Iris pigment epithelial cell (primary cell): ENCODE measurements at places on chromosomes 1 and 21.

DNA sequence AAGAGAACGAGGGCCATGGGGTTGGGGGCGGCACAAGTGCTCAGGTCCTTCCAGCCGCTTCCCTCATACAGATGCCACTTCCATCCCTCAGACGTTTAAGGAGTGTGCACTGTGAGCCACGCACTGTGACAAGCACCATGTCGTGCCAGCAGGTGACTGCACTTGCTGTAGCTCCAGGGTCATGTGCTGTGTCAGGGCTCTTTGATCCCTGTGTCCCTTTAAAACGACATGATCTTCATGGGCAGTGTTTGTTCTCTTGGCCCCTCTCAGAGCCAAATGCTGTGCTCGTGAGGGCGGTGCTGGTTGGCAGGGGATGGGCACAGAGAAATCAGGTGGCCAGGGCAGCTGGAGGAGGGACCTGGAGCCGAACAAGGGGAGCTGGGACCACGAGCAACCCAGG, 19.9 kb downstream of the IL10RB start:
- no peak for DNase-seq

DNA sequence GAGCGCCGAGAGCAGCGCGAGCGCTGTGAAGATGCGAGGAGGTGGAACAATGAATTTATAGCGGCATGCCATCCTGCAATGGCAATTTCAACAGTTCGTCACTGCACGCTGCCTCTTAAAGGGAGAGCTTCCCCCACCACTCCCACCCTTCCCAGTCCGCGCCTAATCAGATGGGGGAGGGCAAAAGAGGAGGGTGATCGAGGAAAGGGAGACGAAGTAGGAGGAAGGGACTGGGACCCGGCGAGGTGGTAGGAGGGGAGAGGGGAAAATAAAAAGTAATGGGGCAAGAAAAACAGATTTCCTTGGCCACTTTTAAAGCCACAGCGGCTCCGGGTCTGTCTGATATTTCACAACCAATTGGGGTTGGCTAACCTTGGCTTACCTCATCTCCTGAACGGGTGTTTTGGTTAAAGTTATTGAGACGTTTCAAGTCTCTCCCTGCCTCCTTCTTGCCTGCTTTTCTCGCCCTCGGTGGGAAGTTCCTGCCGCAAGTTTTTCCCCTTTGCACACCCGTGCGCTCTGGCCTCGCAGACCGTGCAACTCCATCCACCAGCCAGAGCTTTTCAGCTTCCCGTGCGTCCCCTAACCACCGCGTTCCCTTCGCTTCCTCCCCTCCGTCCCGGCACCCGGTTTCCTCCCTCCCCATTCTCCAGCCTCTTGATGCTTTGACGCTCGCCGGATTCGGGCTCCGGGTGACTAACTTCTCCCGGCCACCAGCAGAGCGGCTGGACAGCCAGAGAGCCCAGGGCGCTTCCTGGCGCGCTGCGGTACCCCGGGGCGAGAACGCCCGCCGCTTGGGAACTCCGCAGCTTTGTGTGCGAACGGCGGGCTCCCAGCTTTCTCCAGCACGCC, at the start of gene ADAMTS5:
Gene ADAMTS5, minus strand, starts transcription at position 27 of the 852 bp plus-strand sequence. CDS start 697 bp downstream, outside the sequence.
- DNase-seq, result peak; percentile 58

DNA sequence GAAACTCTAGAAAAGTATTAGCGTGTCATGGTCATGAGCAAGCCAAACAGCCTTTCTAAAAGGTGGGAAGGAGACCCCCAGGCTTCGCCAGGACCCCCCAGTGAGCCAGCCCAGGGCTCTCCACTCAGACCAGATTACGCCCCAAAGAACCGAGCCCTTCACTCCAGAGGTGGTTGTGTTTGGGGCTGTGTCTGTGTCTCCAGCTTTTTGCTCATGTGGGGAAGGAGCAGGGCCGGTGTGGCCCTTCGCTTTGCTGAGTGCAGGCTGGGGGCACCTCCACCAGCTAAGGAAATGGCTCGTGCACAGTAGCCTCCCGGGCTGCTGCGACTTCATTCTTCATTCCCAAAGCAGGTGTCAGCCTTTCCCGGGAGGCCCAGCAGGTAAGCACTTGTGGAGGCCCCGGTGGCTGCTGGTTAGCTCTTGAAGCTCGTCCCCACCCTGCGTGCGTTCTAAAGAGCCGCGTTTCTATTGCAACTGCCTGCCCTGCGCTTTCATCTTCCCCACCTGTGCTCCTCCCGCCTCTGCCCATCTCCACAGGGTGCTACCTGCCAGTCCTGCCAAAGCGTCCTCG, 531 bp downstream of the TSPEAR start:
- DNase-seq, result no peak

- DNase-seq, result no peak
Measured at GRCh38 chr1:61343734-61344420, 261.5 kb downstream of the NFIA start.

- no peak for DNase-seq
Measured at GRCh38 chr21:42392731-42393442, 3.0 kb downstream of the TMPRSS3 start.

GRCh38 chr1:70910013-70910412, 137.6 kb downstream of the PTGER3 start:
- no peak for DNase-seq

DNA sequence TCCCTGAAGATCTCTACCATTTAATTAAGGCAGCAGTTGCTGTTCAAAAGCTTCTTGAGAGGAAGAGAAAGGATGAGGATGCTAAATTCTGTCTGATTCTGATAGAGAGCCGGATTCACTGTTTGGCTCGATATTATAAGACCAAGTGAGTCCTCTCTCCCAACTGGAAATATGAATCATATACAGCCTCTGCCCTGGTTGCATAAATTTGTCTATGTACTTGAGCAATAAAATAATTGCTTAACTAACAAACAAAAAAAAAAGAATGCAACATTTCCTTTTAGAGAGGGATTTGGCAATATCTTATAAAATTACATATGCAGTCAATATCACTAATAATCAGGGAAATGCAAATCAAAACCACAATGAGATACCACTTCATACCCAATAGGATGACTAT, 26.8 kb downstream of the ALDH9A1 start:
- peak; percentile 52 for DNase-seq

- DNase-seq, result peak; percentile 37
Measured at GRCh38 chr1:167825419-167826079, 88.4 kb downstream of the ADCY10 start.

- no peak for DNase-seq
Measured at GRCh38 chr1:54836594-54836993, 35.5 kb upstream of the TTC22 start.

DNA sequence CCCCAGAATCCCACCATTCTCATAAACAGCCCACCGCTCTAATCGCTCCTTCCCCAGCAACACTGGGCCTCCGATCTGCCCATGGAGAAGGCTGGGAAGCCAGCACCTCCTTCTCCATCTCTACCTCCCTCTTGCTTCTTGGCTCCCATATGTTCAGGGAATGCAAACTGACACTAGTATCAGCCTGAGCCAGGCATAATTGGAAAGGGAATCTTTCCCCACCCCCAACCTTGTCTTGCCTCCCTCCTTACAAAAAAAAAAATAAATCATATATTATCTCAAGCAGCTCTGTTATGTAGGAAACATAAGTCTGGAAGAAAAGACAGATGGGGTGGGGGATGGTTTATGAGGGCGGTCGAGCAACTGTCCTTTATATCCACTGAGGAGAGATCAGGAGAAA, 127.2 kb downstream of the NAV1 start:
- DNase-seq, result no peak

DNA sequence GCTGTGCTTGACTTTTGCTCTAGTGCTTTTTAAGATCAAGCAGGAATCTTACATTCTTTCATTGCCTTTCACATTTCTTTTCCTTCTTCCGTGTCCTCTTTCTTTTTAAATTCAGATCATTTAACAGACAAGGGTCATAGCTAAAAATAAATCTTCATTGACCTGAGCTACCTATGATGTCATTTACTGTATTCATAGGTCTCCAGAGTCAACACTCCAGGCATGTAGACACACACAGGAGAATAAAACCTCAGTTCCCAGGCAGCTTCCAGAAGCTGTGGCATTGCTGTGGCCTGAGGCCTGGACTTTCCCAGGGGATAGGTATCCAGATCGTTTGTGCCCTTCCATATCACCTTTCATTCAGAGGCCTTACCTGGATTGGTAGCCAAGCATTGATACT, 38.5 kb upstream of the ENAH start:
- no peak for DNase-seq

DNA sequence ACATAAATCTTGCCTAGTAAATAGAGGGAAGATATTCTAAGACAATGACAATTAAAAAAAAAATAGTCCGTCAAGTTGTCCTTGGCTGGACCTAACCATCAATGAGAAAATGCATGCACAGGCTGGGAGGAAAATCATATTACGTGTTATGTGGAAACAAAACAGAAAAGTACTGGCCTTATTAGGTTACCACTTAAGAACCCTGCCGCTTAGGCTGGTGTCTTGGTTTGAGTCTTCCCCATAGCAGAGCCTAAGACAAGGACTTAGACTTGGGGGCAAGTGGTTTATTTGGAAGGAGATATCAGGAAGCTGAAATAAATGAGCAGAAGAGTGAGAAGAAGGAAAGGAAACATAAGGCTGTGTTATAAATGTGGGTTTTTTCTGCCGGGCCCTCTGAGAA, 186.4 kb downstream of the MRPL39 start:
- DNase-seq, result no peak

DNA sequence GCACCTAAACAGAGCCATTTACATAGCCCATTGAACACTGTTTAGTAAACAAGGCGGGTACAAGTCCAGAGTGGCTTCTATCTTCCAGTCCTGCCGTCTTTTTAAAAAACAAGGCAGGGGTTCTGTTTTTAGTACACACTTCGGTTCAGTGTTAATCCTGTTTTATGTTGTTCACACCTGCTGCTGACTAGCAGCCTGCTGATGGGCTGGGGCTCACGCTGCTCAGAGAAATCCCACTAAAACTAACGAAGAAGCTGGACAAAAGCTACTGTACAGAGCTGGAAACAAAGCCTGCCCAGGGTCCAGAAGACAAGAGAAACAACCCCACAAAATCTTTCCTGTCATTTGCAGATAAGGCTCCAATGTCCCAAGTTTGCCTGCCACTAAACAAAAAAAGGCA, 13.2 kb downstream of the ESRRG start:
- DNase-seq, result no peak

- peak; percentile 38 for DNase-seq
Measured at GRCh38 chr1:151175863-151176262, at the start of gene TMOD4. TMOD4 (minus strand) TSS chr1:151175981; CDS start chr1:151174875, 1,106 bp downstream.

DNA sequence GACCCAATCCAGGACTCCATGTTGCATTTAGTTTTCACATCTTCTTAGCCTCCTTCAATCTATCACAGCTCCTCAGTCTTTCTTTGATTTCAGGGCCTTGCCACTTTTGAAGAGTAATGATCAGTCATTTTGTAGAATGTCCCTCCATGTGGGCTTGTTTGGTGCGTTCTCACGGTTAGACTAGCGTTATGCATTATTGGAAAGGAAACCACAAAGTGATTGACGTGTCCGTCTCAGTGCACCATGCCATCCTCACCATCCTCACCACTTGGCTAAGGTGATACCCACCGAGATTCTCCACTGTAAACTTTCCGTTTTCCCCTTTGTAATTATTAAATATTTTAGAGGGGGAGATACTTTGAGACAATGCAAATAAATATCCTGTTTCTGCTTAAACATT, 59.6 kb upstream of the OLIG2 start:
- no peak for DNase-seq

GRCh38 chr1:67597336-67597735, 87.7 kb upstream of the GADD45A start:
- peak; percentile 54 for DNase-seq

- peak; percentile 62 for DNase-seq
Measured at GRCh38 chr1:99849744-99850458, at the start of gene AGL. AGL (plus strand) TSS chr1:99850361; CDS start chr1:99851043, 682 bp downstream.

- peak; percentile 11 for DNase-seq
Measured at GRCh38 chr1:191839891-191840290, 318.4 kb upstream of the RGS18 start.

GRCh38 chr1:93078203-93078602, 880 bp upstream of the MTF2 start:
- no peak for DNase-seq

DNA sequence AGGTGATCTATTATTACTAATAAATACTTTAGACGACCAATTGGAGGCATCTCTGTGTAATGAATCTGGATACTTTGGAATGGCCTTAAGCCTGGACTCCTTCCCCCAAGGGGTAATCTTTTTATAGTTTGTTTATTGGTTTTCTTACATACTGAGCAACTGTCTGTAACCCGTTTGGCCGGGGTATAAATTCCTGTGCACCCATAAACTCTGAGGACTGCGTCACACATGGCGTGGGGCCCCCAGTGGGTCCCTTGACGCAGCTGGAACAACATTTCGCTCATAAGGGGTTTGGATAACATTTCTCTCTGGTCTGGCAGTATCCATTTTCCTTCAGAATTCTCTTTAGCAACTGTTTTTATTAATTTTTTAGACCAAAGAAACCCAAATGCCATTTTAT, 26.5 kb downstream of the SCCPDH start:
- no peak for DNase-seq

DNA sequence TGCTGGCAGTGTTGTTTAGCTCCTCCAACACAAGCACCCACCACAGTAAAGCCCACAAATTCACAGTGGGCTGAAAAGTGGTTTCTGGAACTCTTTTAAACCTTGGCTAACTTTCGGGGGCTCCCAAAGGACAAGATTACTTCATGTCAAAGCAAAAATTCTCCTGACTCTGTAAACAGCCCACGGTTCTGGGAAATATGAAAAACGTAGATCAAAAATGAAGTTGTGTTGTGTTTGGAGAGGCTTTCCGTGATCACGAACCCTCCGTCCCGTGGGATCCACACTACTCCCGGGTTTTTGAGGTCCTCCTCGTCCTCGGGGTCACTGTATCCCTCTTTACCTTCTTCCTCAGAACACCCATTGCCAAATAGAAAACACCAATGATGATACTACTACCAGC, 159.0 kb upstream of the RUNX1 start:
- no peak for DNase-seq

- DNase-seq, result peak; percentile 21
Measured at GRCh38 chr1:248695451-248696132, 7.0 kb downstream of the OR14I1 start.

GRCh38 chr1:20634594-20635084, 1.4 kb downstream of the PINK1 start:
- peak; percentile 42 for DNase-seq

GRCh38 chr1:4126731-4127591, 226.9 kb upstream of the C1orf174 start:
- DNase-seq, result no peak

GRCh38 chr1:203034422-203035110, 8.3 kb downstream of the PPFIA4 start:
- no peak for DNase-seq

- DNase-seq, result peak; percentile 85
Measured at GRCh38 chr1:109395602-109396512, 1.9 kb downstream of the SORT1 start.

GRCh38 chr1:7253118-7253480, 467.8 kb downstream of the CAMTA1 start:
- peak; percentile 89 for DNase-seq

DNA sequence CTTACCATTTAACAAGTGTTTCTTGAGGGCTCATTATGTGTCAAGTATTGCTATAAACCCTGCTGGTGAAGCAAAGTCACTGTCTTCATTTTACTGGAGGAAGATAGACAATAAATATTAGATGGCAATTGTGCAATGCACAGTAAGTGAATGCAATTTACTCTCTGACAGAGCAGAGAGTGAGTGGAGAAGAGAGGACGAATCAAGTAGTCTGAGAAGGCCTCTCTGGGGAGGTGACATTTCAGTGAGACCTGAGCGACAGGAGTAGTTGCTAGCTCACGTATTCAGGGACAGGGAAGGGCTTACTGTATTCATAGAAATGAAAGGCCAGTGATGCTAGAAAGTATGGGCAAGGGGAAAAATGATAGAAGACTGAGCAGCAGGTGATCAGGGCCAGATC, 1.2 kb upstream of the NMNAT2 start:
- no peak for DNase-seq
